Activated naive CD8-positive, alpha-beta T cell treated with anti-CD3 and anti-CD28 coated beads, Interleukin-2, amount 50 U/mL, for 16 hours (primary cell): ENCODE measurements at places on chromosomes 6 and 20.
A peak's percentile ranks its signal among the peaks of the same experiment; 100 is the strongest.

DNA sequence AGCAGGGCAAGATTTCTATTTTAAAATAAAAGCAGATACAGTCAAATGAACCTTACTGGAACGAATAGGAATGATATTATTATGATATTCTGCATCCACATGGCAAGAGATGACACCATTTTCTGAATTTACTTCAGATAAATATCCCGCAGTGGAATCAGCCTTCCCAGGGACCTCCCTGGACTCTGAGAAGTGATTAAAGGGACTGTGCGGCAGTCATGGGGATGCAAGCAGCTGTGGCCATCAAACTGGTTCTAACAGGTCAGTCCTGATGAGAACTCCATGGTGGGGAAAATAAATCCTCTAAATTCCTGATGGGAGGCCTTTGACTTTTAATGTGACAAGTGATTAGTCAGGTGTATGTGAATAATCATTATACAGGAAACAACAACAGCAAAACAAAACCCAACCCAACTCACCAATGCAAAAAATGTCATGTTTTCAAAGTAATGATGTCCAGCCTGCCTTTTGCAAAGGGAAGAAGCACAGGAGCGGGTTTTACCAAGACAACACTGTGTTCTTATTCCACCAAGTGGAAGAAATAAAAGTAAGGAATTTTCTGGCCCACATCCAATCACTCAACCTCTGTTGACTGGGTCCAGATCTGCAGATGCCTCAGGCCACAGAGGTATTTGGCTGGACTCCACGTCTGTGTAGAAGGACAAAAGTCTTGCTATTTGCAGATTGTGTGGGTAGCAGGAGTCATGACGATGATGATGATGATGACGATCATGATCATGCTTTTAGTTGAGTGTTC lies 61.9 kb upstream of the CITED2 start:
- no peak for DNase-seq

DNA sequence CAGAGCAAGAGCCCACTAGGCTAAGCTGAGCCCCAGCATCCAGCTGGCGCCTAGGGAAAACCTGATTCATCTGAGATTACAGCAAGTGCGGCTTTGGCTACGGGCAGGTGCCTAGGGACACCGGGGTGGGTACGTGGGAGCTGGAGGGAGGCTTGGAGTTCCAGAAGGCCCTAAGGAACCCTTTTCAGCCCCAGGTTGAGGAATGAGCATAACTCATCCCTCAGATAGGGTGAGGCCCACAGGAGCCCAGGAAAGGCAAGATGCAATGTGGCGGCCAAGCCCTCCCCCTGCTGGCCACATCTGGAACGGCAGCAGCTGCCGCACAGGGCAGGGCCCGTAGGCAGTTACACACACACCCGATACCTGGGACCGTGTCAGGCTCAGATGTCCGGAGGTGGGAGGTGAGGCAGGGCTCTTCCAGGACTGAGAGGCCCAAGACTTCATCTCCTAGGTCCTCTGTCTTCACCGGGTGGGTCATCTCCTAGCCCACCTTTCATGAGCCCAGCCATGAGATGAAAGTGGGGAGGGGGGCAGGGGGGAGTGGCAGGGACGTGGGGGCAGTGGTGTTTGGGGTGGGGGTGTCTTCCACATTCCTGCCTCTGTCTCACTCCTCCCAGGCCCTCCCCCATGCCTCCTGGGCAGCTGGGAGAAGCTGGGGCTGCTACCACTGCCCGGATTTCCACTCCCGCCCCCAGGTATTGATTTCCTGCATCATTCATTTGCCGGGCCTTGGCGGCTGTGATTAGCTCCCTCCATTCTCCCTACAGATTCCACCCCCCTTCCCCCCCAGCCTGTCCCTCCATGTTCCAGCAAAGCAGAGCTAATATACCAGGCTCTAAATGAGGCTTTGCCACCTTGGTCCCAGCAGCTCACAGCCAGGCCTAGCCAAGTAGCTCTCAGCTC lies 5.5 kb downstream of the MDGA1 start:
- peak; percentile 39 for DNase-seq

DNA sequence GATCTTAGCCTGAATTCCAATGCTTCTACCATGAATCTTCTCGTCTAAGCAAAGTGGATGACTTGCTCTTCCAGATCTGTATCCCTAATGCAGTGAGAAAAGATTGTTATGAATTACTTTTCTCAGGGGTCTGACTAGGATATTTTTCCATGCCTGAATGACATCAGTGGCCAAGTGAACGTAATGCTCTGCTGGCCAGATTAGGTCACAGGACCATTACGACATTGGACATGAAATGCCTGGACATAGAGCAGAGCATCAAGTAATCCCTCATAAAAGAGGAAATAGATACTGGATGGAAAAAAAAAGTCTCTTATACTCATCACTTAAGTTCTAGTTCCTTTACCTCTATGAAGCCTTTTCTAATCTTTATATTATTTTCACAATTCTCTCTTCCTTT lies 12.1 kb upstream of the THEMIS start:
- no peak for DNase-seq

DNA sequence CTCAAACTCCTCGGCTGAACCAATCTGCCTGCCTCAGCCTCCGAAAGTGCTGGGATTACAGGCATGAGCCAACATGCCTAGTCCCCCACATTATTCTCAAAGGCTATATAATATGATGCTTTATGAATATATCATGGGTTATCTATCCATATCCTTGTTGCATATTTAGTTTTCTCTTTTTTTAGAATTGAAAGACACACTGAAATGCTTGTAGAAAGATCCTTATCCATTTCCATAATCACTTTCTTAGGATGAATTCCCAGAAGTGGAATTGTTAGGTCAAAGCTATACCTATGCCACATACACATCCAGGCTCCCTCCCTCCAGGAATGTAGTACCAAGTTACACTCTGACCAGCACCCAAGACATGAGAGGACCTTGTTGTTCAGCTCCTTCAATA lies 2.5 kb upstream of the ARFGEF3 start:
- DNase-seq: no peak

DNA sequence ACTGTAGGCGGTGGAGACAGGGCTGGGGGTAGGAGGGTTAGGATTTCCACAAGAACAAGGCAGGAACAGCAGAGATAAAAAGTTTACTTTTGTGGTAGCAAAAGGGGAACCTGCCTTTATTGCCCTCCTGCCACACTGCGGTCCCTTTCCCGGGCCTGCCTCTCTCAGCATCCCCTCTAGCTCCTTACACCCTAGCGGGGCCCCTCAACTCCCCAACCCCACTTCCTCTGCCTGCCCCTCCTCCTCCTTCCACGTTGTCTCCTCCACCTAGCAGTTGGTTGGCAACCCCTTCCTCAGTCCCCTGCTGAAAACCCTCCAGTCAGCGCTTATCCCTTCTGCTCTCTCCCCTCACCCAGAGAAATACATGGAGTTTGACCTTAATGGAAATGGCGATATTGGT lies 714 bp downstream of the AIF1 start:
- DNase-seq: no peak

GRCh38 chr20:35750611-35751010 lies 8.6 kb upstream of the RBM39 start:
- no peak for DNase-seq

- DNase-seq: no peak
Measured at GRCh38 chr6:169269180-169270076, 15.8 kb upstream of the THBS2 start.

DNA sequence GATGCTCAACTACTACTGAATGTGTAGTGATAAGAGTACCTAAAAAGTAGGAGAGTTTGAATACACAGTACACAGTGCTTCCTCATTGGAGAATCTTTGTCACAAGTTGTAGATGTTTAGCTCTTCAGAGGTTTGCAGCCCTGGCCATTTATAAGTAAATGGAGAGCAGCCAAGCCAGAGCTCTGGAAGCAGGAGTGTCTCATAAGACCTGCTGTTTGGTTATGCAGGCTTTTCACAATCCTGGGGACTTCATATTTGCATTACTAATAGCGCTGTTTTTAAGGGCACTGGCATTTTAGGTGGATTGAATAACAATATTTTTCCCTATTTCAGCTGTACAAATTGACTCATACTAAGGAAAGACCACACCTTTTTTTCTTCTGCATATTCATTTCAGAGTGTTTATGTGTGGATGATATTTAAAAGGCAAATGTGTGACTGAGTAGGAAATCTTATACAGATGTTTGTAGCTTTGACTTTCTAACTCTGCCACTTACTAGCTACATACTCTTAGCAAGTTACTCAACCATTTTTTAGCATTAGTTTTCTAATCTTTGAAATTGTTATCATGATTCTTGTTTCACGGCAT lies 730.5 kb upstream of the MAP3K7 start:
- no peak for DNase-seq

DNA sequence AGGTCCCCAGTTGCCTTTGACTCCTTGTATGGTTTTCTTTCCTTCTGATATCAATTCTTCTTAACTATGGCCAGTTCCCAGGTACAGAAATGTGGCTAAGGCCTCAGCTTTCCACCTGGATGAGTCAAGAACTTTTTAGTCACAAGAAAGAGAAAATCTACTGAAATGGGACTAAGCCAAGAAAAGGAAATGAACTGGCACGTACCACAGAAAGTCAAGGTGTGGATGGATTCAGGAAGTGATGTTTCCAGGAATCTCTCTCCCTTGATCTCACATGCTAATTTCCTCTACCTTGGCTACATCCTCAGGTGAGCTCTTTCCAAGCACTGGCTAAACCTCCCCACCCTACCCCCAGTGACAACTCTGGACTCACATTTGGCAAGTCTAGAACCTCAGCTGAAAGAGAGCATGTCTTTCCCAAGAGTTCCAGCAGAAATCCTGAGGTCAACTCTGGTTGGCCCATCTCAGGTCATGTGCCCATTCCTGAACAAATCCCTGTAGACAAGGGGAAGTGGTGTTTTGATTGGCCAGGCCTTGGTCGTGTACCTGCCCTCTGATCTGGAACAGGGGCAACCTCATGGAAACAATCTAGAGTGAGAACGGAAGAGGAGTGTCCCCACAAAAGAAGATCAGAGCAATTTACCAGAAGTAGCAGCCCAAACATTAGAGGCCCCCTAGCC lies 205.3 kb downstream of the NFATC2 start:
- DNase-seq: no peak

DNA sequence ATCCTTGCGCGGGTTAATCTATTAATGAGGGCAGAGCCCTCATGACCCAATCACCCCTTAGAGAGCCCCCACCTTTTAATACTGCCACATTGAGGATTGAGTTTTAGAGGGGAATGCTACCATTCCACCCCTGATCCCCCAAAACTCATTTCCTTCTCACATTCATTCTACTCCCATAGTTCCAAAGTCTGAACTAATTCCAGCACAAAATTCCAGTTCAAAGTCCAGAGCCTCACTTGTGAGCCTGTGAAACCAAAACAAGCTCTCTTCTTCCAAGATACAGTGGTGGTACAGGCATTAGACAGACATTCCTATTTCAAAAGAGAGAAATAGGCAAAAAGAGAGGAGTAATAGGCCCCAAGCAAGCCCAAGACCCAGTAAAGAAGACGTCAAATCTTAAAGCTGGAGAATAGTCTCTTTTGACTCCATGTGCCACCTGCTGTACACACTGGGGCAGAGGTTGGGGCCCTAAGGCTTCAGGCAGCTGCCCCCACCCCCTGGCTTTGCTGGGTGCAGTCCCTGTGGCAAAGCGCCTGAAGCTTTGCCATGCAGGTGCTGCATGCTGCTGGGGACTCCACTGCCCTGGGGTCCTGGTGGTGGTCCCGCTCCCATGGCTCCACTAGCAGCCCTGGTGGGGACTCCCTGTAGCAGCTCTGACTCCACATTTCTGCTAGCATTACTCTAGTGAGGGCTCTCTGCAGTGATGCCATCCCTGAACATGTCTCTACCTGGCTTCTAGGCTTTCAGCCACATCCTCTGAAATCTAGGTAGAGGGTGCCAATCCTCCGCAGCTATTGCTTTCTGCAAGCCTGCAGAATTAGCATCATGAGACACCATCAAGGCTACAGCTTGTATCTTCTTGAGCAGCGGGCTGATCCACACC lies 41.3 kb downstream of the RSPH3 start:
- DNase-seq: no peak

DNA sequence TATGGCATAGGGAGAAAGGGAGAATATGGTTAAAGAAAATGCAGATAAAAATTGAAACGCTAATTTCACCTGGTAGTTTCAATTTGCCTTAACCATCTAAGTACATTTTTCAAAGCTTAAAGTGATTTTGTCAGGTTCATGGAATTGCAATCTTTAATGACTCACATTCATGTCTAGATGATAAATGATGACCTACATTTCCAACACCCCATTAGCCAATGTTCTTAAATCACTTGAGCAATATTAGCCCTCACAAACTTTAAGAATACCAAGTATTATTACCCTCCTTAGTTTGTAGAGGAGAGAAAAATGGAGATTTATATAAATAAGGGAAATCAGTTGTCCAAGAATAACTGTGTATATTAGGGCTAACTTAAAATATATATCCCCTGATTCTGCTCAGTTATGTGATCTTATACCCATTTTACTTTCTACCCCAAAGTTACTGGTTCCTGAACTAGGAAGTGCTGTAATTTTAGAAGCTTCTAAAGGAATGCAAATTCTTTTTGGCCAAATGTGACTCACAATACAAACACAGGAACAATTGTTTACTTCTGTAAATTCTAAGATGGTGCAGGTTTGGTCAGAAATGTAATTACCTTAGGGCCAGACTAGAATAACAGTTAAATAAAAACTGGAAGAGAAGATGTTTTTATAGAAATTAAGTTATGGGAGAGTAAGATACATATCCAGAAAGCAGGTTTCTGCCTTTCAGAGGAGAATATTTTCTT lies 34.5 kb downstream of the TPBG start:
- DNase-seq: no peak

GRCh38 chr6:61711849-61712248 lies 574.2 kb downstream of the KHDRBS2 start:
- DNase-seq: no peak

- DNase-seq: no peak
Measured at GRCh38 chr20:17957505-17958363, 10.9 kb downstream of the SNX5 start.

DNA sequence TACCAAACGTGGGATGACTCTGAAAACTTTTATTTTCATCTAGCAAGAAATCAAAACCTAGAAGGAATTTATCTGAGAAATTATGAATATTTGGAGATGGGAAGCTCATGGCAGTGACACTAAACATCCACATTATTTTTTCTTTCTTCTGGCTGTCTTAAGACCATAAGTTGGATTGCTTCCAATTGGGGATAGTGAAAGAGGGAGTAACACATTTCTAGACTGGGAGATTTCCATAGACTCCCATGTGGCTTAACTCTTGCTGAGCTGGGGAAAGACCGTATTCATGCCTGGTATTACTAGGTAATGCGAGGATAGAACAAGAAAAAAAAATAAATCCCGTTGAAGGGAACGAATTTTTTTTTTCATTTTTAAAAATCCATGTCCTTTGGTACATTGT lies 120.0 kb downstream of the UTRN start:
- DNase-seq: no peak

- DNase-seq: no peak
Measured at GRCh38 chr6:25217829-25218228, 61.3 kb upstream of the CARMIL1 start.

- DNase-seq: no peak
Measured at GRCh38 chr6:7905416-7905815, 5.2 kb downstream of the TXNDC5 start.

DNA sequence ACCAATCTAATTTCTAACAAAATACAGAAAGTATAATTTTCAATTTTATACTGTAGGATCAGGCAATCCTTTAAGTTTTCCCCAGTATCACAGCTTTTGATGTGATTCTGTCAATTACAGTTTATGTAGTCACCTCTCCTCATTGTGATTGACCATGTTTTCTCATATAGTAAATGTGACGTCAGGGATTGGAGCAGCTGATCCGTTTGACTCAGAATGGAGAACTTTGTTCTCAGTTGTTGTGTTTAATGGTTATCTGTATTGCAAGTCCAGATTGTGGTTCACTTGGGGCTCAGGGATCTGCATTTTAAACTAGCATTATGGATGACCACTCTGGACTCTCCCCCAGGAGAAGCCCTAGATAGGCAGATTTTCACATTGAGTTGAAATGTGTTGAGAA lies 90.6 kb downstream of the DNAH8 start:
- DNase-seq: no peak

GRCh38 chr6:46010771-46011170 lies 4.9 kb downstream of the CLIC5 start:
- no peak for DNase-seq
